ENCODE measurements at places on chromosomes 7 and 10.

DNA sequence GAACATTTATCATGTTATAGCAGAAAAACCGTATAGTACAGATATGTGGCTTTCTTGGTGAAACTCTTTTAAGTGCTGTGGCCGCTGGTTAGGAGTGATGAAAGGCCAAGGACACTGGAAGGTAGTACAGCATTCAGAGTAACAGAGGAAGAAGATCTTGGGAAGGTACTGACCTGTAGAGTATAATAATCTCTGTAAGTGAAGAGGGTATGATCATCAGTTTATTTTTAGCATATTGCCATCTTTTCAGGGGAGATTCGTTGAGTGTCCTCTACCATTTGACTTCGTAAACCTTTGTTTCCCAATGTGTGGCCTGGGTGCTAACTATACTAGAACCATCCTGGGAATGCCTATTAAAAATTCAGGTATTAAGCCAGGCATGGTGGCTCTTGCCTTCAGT is 44.6 kb downstream of the WAC start:
- DNase-seq, result no peak

GRCh38 chr7:2566348-2566889 is 7.6 kb downstream of the IQCE start:
- no peak for DNase-seq

DNA sequence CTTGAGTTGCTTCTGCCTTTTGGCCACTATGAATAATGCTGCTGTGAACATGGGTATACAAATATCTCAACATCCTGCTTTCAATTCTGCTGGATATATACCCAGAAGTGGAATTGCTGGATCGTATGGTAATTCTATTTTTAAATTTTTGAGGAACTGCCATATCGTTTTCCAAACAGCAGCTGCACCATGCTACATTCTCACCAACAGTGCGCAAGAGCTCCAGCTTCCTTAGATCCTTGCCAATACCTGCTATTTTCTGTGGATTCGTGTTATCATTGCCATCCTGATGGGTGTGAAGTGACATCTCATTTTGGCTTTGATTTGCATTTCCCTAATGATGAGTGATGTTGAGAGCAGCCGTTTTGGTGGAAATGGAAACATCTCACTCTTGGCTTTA is 26.7 kb downstream of the FRMD4A start:
- no peak for DNase-seq

DNA sequence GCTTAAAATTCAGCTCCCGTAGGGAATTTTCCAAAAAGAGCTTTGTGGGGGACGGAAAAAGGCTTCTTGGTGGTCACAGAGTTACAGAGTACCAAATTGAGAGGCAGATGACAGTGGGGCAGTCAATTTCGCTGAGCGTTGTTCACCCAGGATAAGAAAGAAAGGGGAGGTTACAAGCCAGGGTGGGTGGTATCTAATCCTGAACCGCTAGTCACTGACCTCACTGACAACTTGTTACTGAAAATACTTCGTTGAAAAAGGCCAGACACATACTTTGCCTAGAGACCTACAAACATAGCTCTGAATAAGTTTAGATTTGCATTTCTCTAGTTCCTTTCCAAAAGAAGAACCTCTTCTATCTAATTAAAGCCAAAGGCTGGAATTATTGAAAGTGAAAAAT is at the start of gene CTNNA3:
Gene CTNNA3, minus strand, starts transcription at position 167 of the 400 bp plus-strand sequence.
- DNase-seq, result no peak

DNA sequence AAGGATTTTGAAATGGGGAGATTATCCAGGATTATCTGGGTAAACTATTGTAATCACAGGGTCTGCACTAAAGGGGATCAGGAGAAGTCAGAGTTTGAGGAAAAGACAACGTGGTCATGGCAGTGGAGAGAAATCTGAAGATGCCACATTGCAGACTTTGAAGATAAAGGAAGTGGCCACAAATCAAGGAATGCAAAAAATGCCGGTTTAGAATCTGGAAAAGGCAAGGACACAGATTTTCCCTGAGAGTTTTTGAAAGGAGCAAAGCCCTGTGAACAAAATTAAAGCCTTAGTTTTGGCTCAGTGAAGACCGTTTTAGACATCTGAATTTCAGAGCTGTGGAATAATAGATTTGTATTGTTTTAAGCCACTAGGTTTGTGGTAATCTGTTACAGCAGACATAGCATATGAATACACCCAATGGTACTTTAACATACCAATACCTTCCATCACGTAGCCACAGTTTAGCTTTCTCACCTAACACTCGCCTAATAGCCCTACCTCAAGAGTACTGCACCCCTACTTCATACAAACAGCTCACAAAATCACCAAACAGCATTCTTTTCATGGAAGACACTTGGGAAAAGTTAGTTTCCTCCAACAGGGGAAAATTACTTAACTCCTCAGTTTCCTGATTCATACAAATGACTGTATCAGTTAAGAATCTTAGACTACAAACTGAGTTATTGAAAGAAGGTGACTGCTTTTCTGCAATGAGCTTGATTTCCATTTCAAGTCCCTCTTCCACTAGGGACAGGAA is 446.5 kb downstream of the INHBA start:
- no peak for DNase-seq

GRCh38 chr7:40316176-40316575 is 181.4 kb downstream of the SUGCT start:
- no peak for DNase-seq

- DNase-seq, result no peak
Observed at GRCh38 chr7:33043501-33044400, 18.8 kb downstream of the NT5C3A start.

GRCh38 chr7:131524115-131524514 is 32.3 kb downstream of the PODXL start:
- no peak for DNase-seq

DNA sequence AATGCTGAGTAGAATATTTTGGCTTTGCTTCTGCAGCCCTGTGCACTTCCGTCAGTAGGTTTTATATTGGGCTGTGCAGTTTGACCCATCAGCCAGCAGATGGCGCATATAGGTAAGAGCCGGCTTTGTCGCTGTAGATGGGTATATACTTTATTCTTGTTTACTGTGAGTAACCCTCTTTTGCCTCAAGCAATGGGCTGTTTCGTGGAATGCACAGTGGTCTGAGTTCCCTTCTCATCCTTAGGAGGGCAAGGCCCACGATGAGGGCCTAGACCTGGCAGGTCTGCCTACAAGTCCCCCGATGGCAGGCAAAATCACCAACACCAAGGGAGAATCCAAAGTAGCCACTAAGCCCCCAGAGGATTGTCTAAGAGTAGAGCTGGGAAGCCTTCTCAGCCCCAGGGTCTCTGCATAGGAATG is 1002.9 kb upstream of the KCND2 start:
- DNase-seq, result peak; percentile 37

- DNase-seq, result no peak
Observed at GRCh38 chr10:132468651-132469050, 68.9 kb upstream of the INPP5A start.

- DNase-seq, result no peak
Observed at GRCh38 chr7:74306004-74306729, 17.0 kb downstream of the CLIP2 start.

GRCh38 chr7:99380823-99381663 is 6.5 kb downstream of the ARPC1B start:
- peak; percentile 85 for DNase-seq

- no peak for DNase-seq
Observed at GRCh38 chr10:8489823-8490222, 435.3 kb downstream of the GATA3 start.

DNA sequence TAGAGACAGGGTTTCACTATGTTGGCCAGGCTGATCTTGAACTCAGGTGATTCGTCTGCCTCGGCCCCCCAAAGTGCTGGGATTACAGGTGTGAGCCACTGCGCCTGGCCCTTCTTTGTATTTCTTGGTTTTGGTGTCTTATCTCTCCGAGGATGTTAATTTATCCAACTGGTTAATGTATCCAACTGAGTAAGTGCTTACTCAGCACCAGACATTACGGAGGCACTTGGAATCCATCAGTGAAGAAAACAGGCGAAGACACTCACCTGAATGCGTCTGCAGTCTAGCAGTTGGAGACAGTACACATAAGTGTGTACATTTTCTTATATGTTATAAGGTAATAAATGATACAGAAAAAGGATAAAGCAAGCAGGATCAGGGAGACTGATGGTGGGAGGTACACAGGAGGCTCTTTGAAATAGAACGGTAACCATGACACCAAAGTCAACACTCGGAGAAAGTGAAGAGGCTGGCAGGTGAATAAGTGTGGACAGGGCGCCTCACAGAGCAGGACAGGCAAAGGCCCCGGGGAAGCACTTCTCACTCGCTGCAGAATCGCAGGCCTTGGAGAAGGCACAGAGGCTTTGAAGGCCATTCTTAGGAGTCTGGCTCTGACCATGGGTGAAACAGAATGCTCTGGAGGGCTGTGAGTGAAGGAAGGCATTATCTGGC is 73.1 kb downstream of the LANCL2 start:
- DNase-seq, result no peak

- DNase-seq, result peak; percentile 22
Observed at GRCh38 chr7:74417419-74417971, 36.2 kb upstream of the GTF2IRD1 start.

DNA sequence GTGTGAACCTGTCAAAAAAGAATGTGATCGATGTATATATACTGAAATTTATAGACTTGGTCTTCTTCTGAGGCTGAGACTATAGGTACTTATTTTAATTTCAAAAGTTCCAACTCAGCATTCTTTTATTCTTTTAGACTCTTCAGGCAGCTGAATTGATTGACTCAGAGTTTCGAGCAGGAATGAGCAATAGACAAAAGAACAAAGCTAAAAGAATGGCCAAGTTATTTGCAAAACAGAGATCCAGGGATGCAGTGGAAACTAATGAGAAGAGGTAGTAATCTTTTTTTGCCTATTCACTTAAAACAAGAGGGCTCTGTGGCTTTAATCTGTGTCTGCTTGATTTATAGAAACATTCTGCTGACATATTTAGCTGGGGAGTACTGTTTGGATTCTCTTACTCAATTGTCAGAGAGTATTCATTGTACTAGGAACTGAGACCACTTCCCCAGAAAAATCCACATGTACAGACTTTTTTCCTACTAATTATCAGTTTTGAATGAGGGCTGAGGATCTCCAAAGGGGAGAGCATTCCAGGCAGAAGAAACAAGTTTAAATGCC is 30.1 kb downstream of the BTAF1 start:
- no peak for DNase-seq

DNA sequence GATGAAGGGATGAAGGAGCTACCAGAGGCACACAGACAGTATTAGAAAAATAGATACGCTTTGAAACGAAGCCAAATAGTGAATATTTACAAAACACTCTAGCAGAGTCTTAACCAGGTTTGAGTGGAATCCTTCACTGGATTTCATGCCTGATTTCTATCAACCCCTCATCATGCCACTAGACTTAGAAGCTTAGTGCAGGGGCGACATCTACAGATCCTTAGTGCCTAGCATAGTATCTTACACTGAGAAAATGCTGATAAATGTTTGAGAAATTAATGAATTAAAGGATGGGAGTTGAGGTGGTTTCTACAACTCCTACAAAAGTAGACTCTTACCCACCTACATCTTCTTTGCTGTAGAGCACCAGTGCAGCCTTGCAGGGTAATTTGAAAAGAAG is 54.7 kb upstream of the CCNJ start:
- DNase-seq, result no peak

DNA sequence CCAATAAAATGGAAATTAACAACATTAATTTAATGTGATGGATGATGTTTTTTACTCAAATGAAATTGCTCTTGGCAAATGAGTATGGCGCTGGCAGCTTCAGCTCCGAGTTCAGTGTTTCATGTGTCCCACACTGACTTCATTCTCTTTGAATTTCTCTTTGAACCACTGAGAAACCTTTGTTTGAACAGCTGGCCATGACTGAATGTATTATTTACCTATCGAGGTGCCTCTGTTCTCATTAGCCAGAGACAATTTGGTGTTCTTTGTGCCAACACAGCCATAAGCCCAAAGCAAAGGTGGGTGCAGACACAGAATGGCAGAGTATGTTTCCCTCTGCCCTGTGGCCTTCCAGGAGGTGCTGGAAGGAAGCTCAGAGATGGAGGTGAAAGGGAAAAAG is 42.1 kb downstream of the TMEM178B start:
- no peak for DNase-seq

DNA sequence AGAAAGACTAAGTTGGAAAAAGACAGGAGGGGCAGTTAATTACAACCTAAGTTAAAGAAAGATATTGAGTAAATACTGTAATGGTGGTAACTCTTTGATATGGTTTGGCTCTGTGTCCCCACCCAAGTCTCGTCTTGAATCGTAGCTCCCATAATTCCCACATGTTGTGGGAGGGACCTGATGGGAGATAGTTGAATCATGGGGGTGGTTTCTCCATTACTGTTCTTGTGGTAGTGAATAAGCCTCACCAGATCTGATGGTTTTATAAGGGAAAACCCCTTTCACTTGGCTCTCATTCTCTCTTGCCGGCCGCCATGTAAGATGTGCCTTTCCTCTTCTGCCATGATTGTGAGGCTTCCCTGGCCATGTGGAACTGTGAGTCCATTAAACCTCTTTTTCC is 143.8 kb downstream of the GRK5 start:
- DNase-seq, result no peak

- DNase-seq, result no peak
Observed at GRCh38 chr7:23272275-23272674, 25.7 kb downstream of the GPNMB start.

GRCh38 chr7:125848157-125848556 is 918.5 kb upstream of the POT1 start:
- DNase-seq, result no peak

- no peak for DNase-seq
Observed at GRCh38 chr7:71527213-71527612, 395.3 kb downstream of the GALNT17 start.

DNA sequence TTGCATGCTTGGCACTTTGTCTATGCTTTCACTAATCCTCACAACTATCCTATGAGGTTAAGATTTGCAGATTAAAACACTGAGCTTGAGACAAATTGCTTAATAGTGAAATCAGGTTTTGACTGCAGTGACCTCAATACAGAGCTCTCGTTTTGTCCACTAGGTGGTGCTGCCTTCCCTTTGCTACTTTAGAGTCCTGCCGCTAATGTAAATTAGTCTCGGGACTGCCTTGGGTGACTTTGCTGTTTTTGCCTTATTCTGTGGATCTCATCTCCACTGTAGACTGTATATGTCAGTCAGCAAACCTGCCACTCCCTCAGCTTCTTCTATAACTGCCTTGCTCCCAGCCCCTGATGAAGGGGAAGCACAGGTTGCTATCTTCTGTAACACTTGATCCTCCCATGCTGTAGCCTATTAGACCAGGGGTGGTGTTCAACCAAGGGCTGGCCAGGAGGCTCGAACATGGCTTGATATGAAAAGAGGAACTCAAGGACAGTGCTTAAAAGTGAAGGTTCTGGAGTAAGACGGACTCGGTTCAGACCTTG is 26.0 kb downstream of the ASB4 start:
- DNase-seq, result peak; percentile 44

GRCh38 chr7:44793919-44794318 is 2.6 kb upstream of the PPIA start:
- DNase-seq, result no peak

Measured in NK-92 treated with Interleukin-12 subunit alpha and Interleukin-12 subunit beta, amount 100 ng/mL, for 24 hours (cell line).